ENCODE measurements at places on chromosomes 7 and 10. TPM values are rescaled to one million over a fixed set of nuclear protein-coding genes. Genes with fewer than 3 reads are reported as not detected.

- no peak for DNase-seq
Observed at GRCh38 chr10:45280113-45280760, 35.2 kb downstream of the OR13A1 start.

GRCh38 chr7:18808026-18808425 is 309.4 kb downstream of the TWIST1 start:
- DNase-seq: no peak

DNA sequence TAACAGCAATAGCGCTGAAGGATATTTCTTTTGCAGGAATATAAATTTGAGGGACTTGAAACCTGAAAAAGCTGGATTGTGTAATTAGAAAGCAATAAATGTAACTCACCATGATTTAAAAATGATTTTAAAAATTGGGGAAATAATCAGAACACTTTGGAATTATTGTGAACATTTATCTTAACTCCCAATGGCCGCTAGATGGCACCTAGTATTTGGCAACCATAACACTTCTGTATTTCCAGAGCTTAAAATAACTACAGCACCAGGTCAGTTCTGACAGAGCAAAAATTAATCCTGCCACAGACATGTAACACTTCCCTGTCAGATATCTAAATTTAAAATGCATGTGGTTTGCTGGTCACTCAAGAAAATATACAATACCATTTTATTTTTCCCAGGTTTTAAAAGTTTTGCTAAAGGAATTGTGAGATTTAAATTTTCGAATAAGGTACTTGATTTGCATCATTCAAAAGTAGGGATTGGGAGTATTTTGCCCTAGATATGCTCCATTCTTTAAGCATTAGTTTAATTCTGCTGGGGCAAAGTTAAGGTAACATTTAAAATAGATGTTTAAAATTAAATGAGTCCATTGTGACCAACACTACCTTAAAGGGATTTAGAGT is 144.5 kb downstream of the PPP1R3A start:
- DNase-seq: no peak

- DNase-seq: no peak
Observed at GRCh38 chr10:94316560-94316959, 46.2 kb downstream of the NOC3L start.

- DNase-seq: no peak
Observed at GRCh38 chr10:1734288-1734687, 3.0 kb downstream of the ADARB2 start.

GRCh38 chr7:11591943-11592342 is 240.1 kb downstream of the THSD7A start:
- DNase-seq: no peak

DNA sequence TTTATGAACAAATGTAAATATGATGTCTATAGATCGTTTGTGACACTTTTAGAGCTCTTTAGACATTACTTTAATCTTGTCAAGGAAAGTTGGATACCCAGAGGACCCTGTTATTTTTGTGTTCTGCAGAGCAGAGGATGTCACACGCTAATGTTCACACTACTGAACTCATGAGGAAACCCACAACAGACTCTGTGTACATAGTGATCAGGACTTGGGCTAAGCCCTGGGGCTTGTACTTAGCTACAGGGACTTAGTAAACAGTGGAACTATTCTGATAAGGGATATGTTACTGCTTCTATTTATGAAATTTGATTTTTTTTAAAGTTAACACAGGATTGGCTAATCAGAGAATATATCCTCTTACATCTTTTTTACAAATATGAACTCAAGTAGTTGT is 36.1 kb upstream of the ZNF518A start:
- no peak for DNase-seq

DNA sequence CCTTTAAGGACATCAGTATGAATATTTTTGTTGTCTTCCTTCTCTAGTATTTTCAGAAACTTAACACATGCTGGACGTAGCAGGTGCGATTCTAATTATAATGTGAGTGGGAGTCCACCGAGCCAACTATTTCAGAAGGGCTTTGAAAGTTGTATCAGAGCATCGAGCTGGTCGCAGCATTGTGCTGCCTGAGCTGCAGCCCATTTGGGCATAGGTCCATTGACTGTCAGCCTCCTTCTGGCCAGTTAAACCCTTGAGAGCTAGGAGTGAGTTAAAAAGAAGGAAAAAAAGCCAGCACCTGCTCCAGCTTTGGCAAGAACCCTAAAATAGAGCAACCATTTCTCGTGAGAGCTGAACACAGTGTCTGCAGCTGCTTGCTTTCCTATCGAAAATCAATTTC is 47.8 kb downstream of the SLC35G1 start:
- DNase-seq: no peak

DNA sequence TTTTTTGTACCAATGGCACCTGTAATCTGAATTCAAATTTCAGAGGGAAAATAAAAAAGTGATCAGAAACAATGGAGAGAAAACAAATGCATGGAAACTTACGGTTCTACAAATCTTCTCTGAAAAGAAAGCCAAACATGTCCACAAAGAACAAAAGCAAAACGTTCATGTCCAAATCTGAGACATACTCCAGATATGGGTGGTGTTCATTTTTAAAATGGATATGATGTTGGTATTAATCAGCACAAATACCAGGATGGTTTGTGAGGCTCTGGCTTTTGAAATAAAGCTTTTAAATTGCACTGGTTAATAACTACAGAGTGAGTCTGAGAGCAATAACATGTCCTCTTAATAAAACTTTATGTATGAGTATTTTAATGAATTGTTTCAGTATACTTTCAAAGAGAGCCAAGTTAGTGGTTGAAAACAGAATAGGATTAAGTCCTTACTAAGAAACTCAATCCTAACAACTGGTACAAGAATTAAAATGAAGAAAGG is 366.4 kb downstream of the INHBA start:
- no peak for DNase-seq

GRCh38 chr7:42319631-42320030 is 82.6 kb upstream of the GLI3 start:
- DNase-seq: no peak

DNA sequence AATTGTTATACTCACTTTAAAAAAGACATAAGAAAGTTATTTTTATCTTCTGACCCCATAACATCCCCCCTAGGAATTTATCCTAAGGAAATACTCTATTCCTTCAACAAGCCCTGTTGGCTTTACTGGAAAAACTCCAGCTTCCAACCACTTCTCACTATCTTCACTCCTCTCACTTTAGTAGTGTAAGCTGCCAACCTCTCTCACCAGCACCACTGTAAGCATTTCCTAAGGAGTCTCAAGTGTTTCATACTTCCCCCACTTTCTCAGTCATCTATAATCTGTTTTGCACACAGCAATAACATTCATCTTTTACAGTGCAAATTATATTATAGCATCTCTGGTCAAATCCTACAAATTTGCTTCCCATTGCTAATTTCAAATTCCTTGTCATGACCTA is 45.8 kb downstream of the GPR85 start:
- DNase-seq: no peak

Gene MAT1A
- total RNA-seq: not detected

Gene CNPY1
- not detected for total RNA-seq

Gene STMP1
- 30.3 TPM for total RNA-seq

Gene CRYGN
- not detected for total RNA-seq

Gene HOXA2
- total RNA-seq: 0.12 TPM

Gene PDCD4
- 82.4 TPM for total RNA-seq

Gene ANXA8L1
- 1.2 TPM for total RNA-seq

Gene CASD1
- total RNA-seq: 17.6 TPM

Measured in left ventricle myocardium superior (tissue), 1 donor.